Camera-type eye (tissue), 1 donor: ENCODE measurements at places on chromosomes 3 and 15. TPM values are rescaled to one million over a fixed set of nuclear protein-coding genes. Genes with fewer than 3 reads are reported as not detected.

Gene ITIH3
- 0.66 TPM for total RNA-seq

Gene HHATL
- total RNA-seq, result 9.6 TPM

Gene EFL1
- total RNA-seq, result 33.4 TPM

Gene ZNF774
- total RNA-seq, result 4.4 TPM

Gene KY
- total RNA-seq, result 13.8 TPM

Gene RBPMS2
- total RNA-seq, result 0.93 TPM

Gene SI
- total RNA-seq, result not detected

Gene PLOD2
- total RNA-seq, result 77.2 TPM

Gene ZNF80
- total RNA-seq, result not detected

Gene CPN2
- not detected for total RNA-seq

Gene CLRN1
- 12.0 TPM for total RNA-seq

Gene PTX3
- 4.4 TPM for total RNA-seq

Gene NME9
- 2.6 TPM for total RNA-seq

Gene IQCF5
- total RNA-seq, result not detected

Gene PLSCR2
- not detected for total RNA-seq

Gene RASL12
- 18.6 TPM for total RNA-seq

Gene LRRC31
- total RNA-seq, result not detected

Gene HEG1
- 89.8 TPM for total RNA-seq

Gene RTP4
- 0.38 TPM for total RNA-seq

Gene NUDT16
- 18.6 TPM for total RNA-seq

Gene CHST2
- 43.7 TPM for total RNA-seq

Gene TRPM1
- total RNA-seq, result 52.6 TPM

Gene LRRC49
- 63.4 TPM for total RNA-seq

Gene C3orf52
- total RNA-seq, result 2.1 TPM

Gene MKRN3
- total RNA-seq, result 34.4 TPM

Gene RNF111
- total RNA-seq, result 51.4 TPM

Gene DCLK3
- total RNA-seq, result 1.6 TPM

Gene KBTBD8
- total RNA-seq, result 7.5 TPM

Gene GRAMD2A
- 0.66 TPM for total RNA-seq

Gene BTLA
- not detected for total RNA-seq

Gene MTHFS
- 33.6 TPM for total RNA-seq

Gene PLCH1
- 35.0 TPM for total RNA-seq

Gene SCAMP5
- total RNA-seq, result 34.9 TPM

Gene SPTBN5
- total RNA-seq, result 7.1 TPM

Gene GPR27
- 9.1 TPM for total RNA-seq

Gene SST
- total RNA-seq, result not detected

Gene COLQ
- 5.0 TPM for total RNA-seq

Gene ARL13B
- 26.1 TPM for total RNA-seq

Gene CCR5
- total RNA-seq, result 0.11 TPM

Gene KBTBD13
- total RNA-seq, result not detected

Gene APOD
- total RNA-seq, result 23.9 TPM

Gene ARRDC4
- total RNA-seq, result 14.1 TPM

Gene TBC1D21
- not detected for total RNA-seq

Gene SYNPR
- total RNA-seq, result 21.0 TPM

Gene ZNF502
- total RNA-seq, result 22.1 TPM

Gene ZCWPW2
- total RNA-seq, result 2.6 TPM

Gene SCG3
- total RNA-seq, result 36.4 TPM

Gene PRR23A
- not detected for total RNA-seq
